ENCODE measurements at places on chromosomes 2 and 18. TPM values are rescaled to one million over a fixed set of nuclear protein-coding genes. Genes with fewer than 3 reads are reported as not detected.

The STK17B gene
- total RNA-seq, result 8.1 TPM

The ANKRD44 gene
- 170 TPM for total RNA-seq

The SCN2A gene
- 219 TPM for total RNA-seq

The ABHD1 gene
- total RNA-seq, result 0.31 TPM

The SPATA3 gene
- not detected for total RNA-seq

The BOLL gene
- total RNA-seq, result not detected

The PLCL1 gene
- total RNA-seq, result 26.0 TPM

The CARF gene
- total RNA-seq, result 24.8 TPM

The MAP3K19 gene
- total RNA-seq, result 0.78 TPM

The SNORC gene
- total RNA-seq, result 1.6 TPM

The CYRIA gene
- total RNA-seq, result 230 TPM

The STPG4 gene
- total RNA-seq, result 0.78 TPM

The PTPRM gene
- 45.4 TPM for total RNA-seq

The PAX3 gene
- 0.31 TPM for total RNA-seq

DNA sequence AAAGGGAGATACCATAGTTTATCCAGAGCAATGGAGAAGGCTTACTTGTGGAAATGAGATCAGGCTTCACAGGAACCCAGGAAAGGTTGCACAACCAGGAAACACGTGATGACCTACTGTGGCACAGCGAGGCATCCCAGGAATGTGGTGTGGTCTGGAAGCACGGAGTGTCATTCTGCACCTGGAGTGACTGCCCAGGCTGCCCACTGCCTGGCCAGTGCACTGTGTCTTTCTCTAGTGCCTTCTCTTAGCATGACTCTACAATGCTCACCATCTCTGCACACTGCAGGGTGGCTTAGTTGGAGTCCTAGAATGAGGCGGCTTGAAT lies 48.9 kb downstream of the CHST9 start:
- DNase-seq, result no peak

DNA sequence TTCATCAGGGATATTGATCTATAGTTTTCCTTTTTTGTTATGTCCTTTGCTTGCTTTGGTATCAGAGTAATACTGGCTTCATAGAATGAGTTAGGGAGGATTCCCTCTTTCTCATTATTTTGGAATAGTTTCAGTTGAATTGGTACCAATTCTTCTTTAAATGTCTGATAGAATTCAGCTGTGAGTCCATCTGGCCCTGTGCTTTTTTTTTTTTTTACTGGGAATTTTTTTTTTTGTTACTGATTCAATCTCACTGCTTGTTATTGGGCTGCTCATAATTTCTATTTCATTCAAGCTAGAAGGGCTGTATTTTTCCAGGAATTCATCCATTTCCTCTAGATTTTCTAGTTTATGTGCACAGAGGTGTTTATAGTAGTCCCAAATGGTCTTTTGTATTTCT lies 103.9 kb downstream of the RND3 start:
- no peak for DNase-seq

- DNase-seq, result no peak
These were observed 19.4 kb downstream of the IL1B start for GRCh38 chr2:112817082-112817689.

GRCh38 chr18:48022531-48023329 lies 92.3 kb upstream of the SMAD2 start:
- DNase-seq, result no peak

DNA sequence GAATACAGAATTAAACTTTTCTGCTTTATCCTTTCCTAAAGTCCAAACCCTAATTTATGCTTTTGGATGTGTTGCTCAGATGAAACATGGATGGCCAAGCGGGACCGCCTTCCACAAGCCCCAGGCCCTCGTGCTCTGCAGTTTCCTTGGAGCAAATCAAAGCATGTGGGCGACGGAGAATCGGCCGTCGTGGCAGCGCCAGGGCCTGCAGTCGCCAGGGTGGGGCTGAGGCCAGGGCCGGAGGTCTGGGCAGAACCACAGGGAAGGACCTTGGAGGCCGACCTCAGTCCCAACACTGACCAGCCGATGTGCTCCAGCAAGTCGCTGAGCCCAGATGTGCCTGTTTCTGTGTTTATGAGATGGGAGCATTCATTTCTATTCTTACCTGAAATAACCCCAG lies 108.1 kb downstream of the MBP start:
- no peak for DNase-seq

DNA sequence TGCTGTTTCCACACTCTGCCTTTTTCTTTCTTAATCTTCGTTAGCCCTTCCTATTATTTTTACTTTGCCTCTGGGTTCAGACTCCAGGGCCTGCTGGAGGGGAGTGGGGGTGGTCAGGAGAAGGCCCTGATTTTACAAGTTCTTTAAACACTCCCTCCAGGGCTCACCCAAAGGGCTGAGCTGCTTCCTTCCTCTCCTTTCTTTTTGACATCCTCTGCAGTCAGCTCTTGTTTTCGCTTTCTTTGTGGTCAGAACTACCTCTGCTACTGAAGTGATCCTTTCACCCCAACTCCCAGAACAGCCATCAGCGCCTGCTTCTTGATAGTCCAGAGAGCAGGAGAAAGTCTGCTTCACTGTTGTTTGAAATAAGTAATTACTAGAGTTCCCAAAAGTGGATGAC lies 925.7 kb downstream of the EPHA4 start:
- no peak for DNase-seq

DNA sequence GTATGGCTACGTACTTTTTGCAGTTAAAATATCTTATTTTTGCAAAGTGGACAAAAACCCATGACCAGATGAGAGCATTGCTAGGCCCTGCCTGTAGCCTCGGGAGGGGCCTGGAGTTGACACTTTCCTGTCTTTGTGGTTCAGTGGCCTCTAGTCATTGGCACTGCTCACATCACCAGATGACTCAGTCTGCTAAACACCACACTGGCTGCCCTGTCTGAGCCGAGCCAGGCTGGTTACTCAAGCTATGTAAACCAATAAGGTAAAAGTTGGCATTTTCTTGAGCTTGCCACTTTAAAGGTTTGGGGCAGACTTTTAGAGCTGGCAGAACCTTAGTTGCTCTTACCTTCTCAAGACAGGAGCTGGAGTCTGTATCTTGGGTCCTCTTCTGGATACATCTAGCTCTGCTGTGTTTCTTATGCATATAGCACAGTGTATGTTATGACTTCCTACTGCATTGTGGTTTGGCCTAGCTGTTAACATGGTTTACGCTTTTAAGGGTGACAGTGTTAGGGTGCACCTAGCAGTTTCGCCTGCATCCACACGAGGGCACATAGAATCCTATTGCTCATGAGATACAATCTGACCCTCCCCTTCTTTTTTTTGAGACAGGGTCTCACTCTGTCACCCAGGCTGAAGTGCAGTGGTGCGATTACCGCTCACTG lies 76.4 kb downstream of the AP1S3 start:
- DNase-seq, result no peak

DNA sequence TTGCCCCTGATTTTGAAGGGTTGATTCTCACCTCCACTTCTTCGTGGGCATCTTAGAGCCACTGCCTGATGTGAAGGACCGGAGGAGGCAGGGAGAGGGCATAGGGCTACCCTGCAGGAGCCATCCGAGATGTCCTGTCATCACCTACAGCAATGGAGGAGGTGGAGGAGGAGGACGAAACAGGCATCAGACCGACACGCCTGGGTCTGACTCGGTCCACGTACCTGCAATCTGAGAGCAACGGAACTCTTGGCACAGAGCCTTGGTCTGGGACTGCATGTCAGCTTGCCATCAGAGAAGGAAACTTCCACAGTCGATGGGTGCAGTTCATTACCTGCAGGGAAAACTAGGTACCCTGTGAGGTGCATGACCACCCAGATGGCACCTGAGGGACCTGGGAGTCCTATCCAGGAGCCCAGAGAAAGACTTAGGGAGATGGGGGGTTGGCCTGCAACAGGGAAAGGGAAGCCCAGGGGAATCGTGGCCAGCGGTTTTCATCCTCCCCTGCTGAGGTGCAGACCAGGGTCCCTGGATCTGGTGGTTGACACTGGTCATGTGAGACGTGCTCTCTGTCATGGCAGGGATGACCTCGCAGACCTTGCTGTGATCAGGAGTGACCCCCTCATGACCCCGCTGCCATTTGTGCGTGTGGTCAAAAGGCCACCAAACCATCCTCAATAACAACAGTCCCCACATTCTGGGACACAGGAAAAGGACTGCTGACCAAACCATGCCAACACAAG lies 190.8 kb downstream of the SEPTIN10 start:
- no peak for DNase-seq

GRCh38 chr18:61840324-61840723 lies 52.5 kb downstream of the RNF152 start:
- DNase-seq, result no peak

- DNase-seq, result no peak
These were observed 24.4 kb downstream of the KLF7 start for GRCh38 chr2:207141386-207141785.

GRCh38 chr2:148459377-148459778 lies 185.2 kb upstream of the EPC2 start:
- DNase-seq, result no peak

DNA sequence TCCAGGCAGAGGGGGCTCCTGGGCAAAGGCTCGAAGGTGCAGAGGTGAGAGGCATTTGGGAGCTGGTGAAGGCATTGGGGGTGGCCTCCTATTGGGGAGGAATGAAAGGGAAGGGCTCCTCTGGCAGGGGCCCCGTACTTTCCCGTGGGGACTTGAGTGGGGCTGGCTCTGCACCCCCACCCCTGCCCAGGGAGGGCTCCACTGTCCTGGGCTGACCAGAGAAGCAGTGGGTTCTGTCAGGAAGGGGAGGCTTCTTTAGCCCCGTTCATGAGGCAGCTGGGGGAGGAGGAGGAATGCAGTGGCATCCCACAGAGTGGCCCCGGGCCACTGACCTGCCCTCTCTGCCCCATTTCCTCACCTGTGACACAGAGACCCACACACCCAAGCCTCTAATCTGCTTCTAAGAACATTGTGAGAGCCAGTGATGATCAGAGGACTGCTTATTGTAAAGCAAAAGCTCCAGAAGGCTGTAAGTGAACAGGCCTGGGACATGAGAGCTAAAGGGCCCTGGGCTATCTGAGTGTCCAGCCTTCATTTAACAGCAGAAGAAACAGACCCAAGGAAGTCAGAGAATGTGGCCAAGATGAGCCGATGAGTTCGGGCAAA lies 38.6 kb upstream of the GPAT2 start:
- DNase-seq, result no peak

DNA sequence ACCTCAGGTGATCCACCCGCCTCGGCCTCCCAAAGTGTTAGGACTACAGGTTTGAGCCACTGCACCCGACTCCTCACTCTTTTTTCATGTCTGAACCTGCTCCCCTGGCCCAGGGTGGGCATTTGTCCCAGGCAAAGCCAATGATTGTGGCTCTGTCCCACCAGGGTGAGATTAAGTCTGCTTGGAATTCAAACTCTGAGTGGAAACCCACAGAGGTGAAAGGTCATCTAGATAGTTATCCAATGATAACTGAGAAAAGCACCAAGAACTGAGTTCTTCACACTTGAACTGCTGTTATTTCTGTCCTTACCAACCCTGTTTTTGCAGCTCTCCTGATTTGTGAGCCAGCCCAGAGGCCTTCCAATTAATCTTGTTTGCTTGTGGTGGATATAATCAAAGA lies 62.4 kb upstream of the ACVR1 start:
- DNase-seq, result no peak

- no peak for DNase-seq
These were observed 65.8 kb downstream of the ARHGAP28 start for GRCh38 chr18:6795307-6795706.

- DNase-seq, result no peak
These were observed 156.3 kb downstream of the EML6 start for GRCh38 chr2:54879598-54880332.

- no peak for DNase-seq
These were observed 18.6 kb downstream of the GAREM2 start for GRCh38 chr2:26191316-26192159.

GRCh38 chr2:136378712-136379595 lies 261.0 kb upstream of the CXCR4 start:
- no peak for DNase-seq

DNA sequence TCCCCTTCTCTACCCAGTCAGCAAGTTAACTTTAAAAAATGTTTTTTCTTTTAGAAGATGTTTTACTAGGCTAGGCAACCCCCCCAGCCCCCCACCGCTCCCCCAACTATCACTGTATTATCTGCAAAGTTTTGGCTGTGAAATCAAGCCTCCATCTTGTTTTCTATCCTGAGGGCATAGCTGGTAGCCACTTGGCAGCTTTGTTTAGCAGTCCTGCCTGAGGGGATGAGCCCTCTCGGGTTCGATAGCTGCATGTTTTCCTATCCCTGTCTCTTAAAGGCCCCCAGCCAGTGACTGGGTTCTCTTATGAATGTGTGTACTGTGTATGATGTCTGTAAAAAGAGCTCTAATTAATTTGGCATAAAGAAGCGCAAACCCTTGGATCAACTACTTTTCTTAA lies 43.4 kb downstream of the MRO start:
- no peak for DNase-seq

DNA sequence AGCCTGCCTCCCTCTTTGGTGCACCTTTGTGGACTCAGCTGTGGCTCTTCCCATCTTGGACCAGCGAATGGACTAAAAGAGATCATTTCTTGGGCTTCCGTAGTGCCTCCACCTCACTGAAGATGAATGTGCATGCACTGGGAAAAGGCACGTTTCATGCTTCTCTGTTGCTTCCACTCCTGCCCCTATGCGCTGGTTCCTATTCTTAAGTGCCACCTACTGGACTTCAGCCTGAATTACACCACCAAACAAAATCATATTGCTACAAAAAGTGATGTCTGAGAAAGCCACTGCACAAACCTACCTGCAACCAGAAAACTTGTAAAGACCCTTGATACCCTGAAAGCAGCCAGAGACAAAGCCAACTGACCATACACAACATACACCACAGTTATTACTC lies 695.6 kb downstream of the TSN start:
- DNase-seq, result no peak

GRCh38 chr2:36650031-36650829 lies 46.3 kb upstream of the VIT start:
- DNase-seq, result no peak

GRCh38 chr2:98757904-98758421 lies 27.0 kb upstream of the MGAT4A start:
- DNase-seq, result no peak
